Breast epithelium (tissue), 4 donors: ENCODE measurements at places on chromosomes 4 and X. TPM values are rescaled to one million over a fixed set of nuclear protein-coding genes. Genes with fewer than 3 reads are reported as not detected.

LSM6 gene
- total RNA-seq: 23.1 TPM

DNA sequence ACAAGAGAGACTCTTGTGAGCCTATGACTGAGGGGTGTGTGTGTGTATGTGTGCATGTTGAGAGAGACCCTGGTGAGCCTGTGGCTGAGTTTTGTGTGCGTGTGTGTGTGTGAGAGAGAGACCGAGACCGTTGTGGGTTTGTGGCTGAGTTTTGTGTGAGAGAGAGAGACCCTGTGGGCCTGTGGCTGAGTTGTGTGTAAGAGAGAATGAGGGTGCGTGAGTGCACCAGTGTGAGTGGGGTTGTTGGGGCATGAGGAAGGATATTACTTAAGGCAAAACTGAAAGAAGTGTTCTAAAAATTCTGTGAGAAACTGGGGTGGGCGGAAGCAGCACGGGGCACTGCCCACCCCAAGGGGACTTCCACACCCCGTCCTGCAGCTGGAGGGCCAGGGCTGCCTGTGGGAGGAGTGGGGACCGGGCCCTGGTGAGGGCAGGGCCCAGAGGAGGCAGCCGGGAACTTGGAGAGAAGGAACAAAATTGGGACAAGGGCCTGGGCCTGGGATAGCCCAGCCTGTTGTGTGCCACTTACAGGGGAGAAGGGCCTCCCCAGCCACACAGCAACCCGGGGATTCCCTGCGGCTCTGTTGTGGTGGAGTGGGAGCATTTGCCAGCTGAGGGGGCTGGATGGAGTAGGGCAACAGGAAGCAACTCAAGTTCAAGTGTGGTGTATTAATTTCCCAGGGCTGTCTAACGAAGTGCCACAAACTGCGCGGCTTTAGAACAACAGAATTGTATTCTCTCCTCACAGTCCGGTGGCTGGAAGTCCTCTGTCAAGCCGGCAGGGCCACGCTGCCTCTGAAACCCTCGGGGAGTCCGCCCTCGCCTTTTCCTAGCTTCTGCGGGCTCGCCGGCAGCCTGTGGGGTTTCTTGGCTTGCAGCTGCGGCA lies 22.1 kb downstream of the TMEM131L start:
- H3K27me3 ChIP-seq: no peaks in the 10 kb centered on the region
- no peaks in the 10 kb centered on the region for H3K36me3 ChIP-seq
- DNase-seq: peak; percentile 18
- H3K27ac ChIP-seq: peak overlapping the region; percentile 94
- H3K4me1 ChIP-seq: peaks cover 18% of the 10 kb centered on the region
- peak overlapping the region; percentile 58 for H3K4me3 ChIP-seq

DNA sequence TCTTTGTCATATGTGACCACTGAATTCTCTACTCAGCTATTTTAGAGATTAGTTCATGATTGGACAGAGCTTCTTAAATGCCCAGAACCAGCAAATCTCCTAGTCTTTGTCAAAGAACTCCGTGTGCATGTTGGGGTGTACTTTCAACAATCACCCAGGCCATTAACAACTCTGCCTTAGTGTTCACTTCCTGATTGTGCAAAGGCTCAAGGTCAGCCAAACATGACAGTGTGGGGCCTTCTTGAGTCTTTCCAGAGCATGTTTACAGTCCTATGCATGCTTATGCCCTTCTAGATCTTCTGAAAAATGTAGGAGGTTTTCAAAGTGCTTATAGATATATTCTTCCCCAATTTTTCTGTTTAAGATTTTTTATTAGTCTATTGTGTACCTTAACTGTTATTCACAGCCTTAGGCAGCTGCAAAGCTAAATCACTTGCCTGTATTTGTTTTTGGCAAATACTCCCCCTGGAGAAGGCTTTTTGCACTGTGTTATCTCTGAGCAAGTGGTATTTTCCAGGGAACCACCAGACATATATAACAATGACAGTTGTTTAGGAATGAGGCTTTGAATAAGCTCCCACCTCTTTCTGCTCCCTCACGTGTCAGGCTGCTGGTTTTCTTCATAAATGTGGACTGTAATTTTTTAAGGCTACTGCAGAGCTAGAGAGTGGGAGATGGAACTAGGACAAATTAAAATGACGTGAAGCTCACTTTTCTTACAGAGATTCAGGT lies 24.0 kb upstream of the DRP2 start:
- no peak overlapping the region for H3K4me3 ChIP-seq
- H3K4me1 ChIP-seq: no peaks in the 10 kb centered on the region
- H3K36me3 ChIP-seq: no peaks in the 10 kb centered on the region
- H3K27me3 ChIP-seq: peaks cover 48% of the 10 kb centered on the region
- DNase-seq: no peak

- no peak for DNase-seq
- no peaks in the 10 kb centered on the region for H3K4me1 ChIP-seq
- no peaks in the 10 kb centered on the region for H3K27me3 ChIP-seq
- H3K4me3 ChIP-seq: no peak overlapping the region
- H3K36me3 ChIP-seq: no peaks in the 10 kb centered on the region
These were observed 695.6 kb upstream of the FAM241A start for GRCh38 chr4:111449657-111450056.

DNA sequence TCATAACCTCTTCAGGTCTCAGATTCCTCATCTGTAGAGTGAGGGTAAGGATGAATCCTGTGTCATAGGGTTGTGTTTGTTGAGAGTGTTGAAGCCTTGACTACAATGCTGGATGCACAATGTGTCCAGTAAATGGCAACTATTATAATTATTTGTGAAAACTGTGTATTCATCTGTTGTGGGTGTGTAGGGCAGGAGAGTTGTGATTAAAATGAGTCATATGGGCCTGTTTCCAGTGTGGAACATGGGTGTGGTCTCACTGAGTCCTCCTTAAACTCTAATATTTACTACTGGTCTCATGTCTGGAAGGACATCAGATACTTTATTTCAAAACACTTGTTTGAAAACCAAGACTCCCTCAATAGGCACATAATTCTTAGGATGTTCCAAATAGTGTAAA lies 208.5 kb upstream of the CASK start:
- no peak for DNase-seq
- H3K4me3 ChIP-seq: no peak overlapping the region
- H3K36me3 ChIP-seq: no peaks in the 10 kb centered on the region
- H3K27ac ChIP-seq: no peak overlapping the region

DNA sequence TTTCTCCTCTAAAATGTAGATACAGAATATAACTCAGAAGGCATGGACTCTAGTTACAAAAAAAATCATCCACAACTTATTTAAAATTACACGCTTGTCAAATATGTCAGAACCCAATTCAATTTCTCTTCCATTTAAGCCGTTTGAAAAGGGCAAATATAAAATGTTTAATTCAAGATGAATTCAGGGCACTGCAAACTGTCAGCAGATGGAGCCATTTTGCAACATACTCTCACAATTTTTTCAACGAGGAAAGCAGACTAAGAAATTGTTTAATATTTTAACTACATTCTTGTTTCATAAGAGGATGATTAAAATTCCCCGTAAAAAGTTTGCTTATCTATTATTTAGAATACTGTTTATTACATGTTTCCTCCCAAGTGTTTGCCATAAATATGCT lies 321.3 kb upstream of the CPXCR1 start:
- H3K27ac ChIP-seq: no peak overlapping the region
- H3K4me1 ChIP-seq: no peaks in the 10 kb centered on the region
- peaks cover 14% of the 10 kb centered on the region for H3K27me3 ChIP-seq
